MCF 10A (cell line): ENCODE measurements at places on chromosomes 11 and 22. TPM values are rescaled to one million over a fixed set of nuclear protein-coding genes. Genes with fewer than 3 reads are reported as not detected.

GRCh38 chr11:68412593-68413475 lies 47.7 kb upstream of the PPP6R3 start:
- no peak for DNase-seq

GRCh38 chr11:7592711-7593110 lies 78.9 kb downstream of the PPFIBP2 start:
- DNase-seq: peak; percentile 95

GRCh38 chr11:62181097-62181496 lies 8.9 kb upstream of the SCGB1D1 start:
- no peak for DNase-seq

GRCh38 chr11:10628508-10629236 lies 60.2 kb upstream of the LYVE1 start:
- no peak for DNase-seq

GRCh38 chr11:126484266-126484665 lies 128.8 kb downstream of the ST3GAL4 start:
- DNase-seq: peak; percentile 28

GRCh38 chr22:26835929-26836528 lies 178.6 kb downstream of the MIAT start:
- DNase-seq: peak; percentile 67

GRCh38 chr11:109209572-109209971 lies 212.4 kb upstream of the C11orf87 start:
- no peak for DNase-seq

DNA sequence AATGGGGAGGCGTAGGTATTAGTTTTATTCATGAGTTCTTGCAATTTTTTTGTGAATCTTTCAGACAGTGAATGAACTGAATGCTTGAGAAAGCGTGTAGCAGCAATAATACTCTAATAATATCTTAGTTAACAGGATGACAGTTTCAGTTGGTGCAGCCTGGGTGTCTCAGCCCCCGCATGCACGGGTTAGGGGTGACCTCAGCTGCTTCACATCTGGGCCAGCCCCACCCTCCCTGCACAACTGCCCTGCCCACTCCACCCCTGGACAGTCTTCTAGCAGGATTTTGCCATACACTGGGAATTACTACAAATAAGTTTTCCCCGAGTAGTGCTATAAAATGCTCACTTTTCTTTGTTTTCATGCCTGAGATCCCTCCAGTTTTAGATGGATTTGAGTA lies 83.2 kb downstream of the ST3GAL4 start:
- DNase-seq: no peak

- DNase-seq: no peak
Measured at GRCh38 chr11:19929655-19930054, 217.0 kb downstream of the NAV2 start.

Gene GRK3
- 6.5 and 7.9 TPM in 2 replicates for total RNA-seq

DNA sequence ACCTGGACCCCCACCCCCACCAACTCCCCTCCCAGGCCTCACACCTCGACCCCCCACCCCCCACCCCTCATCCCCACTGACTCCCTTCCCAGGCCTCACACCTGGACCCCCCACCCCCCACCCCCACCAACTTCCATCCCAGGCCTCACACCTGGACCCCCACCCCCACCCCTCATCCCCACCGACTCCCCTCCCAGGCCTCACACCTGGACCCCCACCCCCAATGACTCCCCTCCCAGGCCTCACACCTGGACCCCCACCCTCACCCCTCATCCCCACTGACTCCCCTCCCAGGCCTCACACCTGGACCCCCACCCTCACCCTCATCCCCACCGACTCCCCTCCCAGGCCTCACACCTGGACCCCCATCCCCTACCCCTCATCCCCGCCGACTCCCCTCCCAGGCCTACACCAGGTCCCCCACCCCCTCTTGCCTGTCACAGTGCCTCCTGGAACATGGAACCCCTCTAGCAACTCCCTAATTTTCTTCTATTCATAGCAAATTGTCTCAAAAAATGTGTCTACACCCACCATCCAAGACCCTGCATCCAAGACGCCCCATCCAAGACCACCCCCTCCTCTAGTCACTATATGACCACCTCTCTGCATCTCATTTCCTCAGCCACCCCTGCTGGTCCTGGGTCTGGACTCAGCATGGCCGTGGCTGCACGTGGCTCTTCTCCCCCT lies 36.9 kb upstream of the BRSK2 start:
- DNase-seq: no peak

- DNase-seq: peak; percentile 64
Measured at GRCh38 chr11:46382646-46383403, 1.4 kb downstream of the MDK start.

Gene ARHGEF17
- 27.6 and 29.3 TPM in 2 replicates for total RNA-seq

Gene GGTLC2
- not detected in 2 replicates for total RNA-seq

DNA sequence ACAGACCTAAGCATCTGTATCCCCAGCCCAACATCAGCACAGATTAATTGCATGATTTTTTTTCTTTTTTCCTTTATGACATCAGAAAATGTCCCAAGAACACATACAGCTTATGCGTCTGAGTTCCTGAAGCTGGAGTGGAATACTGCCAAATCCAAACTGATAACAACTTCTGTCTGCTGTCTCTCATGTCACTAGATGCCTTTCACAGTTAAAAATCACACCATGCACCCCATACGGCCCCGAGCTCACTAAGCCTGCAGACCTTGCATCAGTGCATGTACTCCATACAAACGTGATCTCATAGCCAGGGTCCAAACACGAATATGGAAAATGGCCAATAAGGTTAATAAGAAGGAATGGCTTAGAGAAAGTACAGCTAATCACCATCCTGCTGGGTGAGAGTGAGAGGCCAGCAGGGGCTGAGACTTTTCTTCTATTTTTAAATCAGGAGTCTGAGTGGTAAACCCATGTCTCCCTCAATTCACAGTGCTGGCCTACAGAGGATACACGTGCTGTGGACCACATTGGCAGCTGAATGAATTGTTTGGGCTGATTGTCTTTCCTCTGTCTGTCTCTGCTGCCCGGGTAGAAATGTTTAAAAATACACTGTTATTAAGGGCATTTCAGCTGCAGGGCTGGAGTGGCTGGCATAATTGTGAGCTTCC lies 350.6 kb upstream of the RAG2 start:
- no peak for DNase-seq

Gene CHST1
- total RNA-seq: not detected in 2 replicates
